Activated CD8-positive, alpha-beta memory T cell treated with anti-CD3 and anti-CD28 coated beads for 1 hour (primary cell): ENCODE measurements at places on chromosomes 4 and X.

DNA sequence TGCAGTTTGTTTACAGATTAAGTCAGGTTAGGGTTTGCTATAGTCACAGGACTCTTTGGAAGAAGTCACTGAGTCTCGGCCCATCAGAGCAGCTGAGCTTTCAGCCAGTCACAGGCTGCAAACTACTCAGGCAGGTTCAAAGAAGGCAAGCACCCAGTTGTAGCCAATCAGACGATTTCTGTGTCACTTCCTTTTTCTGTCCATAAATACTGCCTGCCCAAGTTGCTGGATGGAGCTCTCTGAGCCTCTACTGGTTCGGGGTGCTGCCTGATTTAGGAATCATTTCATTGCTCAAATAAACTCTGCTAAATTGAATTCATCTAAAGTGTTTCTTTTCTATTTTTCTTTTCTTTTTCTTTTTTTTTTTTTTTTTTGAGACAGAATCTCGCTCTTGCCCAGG is 7.3 kb upstream of the SH3BP2 start:
- DNase-seq: no peak

DNA sequence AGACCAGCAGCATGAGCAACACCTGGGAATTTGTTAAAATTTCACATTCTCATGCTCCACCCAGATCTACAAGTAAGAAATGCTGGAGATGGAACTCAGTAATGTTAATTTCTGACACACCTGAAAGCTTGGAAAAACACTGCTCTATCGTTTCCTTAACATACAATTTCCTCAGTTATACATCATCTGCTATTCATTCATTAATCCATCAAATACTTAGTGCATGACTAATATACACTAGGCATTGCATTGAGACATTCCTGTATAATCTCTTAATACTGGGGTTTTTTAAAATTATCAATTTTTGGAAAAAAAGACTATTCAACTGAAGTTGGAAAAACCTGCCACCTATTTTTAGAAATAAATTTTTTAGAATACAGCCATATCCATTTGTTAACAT is 106.1 kb downstream of the CHM start:
- no peak for DNase-seq

- no peak for DNase-seq
These were observed 1216.5 kb downstream of the RAPGEF2 start for GRCh38 chr4:160319221-160319867.

DNA sequence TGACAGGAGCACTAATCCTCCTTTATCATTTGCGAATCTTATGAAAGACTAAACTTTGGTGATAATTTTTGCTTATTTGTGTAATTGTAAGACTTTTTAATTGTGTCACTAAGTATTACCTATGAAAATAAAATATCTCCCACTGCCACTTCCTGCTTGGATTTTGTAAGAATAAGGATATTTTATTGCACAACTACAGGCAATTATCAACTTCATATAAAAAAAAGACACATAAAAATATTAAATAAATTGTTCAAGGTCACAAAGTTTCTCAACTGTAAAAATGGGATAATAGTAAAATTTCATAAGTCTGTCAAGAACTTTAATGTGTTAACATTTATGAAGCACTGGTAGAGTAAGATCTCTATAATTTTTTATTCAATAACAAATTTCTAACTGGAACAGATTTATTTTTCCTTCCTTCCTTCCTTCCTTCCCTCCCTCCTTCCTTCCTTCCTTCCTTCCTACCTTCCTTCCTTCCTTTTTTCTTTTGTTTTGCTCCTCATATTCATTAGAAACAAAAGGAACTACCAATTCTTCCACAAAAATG is 527.6 kb upstream of the FAM47C start:
- DNase-seq: no peak
